ENCODE measurements at places on chromosomes 6 and 20.

GRCh38 chr6:80886475-80886874 is 780.0 kb downstream of the BCKDHB start:
- no peak for DNase-seq

DNA sequence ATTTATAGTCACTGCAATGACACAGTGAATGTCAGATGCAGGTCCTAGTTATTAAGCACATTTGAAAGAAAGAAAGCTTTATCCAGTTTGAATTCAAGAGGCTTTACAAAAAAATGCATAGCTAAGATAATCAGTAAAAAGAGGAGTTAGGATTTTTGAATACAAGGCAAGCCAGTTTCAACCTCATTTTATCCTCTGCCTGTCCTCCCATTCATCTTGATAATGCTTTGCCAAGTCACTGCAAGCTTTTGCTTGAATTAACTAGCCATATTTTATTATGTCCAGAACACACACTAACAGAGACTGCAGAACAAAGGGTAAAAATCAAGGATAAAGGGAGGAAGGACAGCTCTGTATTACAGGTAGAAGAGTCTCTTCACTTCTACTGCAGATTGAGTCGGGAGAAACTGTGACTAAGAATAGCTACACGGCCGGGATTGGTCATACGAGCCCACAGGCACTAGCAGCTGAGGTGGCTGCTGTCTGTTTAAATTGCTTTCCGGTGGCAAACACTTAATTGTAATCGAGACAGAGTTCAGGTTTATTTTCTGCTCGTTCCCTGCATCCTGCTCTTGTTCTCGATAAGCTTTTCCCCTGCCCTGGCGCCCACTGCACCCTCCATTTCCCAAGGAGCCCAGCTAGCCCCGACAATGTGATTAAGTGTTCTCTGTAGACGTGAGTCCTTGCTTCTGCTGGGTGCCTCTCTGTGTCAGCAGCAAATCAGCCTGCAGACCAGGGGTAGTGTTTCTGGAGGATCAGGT is 30.5 kb upstream of the AKAP12 start:
- no peak for DNase-seq

DNA sequence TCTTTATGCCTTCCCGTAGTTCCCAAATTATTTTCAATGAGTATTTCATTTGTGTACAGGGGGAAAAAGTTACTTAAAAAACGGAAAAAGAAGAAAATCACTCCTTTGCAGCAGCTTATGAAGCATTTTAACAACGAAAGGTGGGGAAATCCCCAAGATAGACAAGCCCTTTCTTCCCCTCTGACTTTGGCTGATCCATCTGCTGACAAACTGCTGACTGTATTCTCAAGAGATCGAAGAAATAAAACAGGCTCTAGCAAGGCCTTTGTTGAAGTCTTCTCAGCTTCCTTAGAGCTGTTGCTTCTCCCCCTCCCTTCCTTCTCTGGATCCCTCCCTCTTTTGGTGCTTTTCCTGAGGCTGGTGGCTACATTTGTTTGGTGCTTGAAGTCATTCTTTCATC is 325.2 kb downstream of the NRN1 start:
- no peak for DNase-seq

DNA sequence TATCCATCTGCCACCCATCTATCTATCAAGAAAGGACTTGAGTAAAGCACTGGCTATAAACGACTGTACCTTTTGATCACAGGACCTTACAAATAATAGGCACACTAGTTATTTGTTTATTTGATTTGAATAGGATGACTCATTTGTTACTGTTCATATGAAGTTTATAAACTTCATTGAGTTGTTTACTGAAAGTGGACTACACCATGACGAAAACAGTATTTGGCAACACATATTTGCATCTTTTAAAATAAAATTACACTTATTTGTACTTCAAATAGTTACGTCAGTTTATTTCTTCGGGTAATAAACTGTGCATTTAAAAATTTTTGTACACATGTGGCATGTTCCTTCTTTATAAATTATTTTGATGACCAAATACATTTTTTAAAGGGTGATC is 133.0 kb downstream of the OGFRL1 start:
- no peak for DNase-seq

DNA sequence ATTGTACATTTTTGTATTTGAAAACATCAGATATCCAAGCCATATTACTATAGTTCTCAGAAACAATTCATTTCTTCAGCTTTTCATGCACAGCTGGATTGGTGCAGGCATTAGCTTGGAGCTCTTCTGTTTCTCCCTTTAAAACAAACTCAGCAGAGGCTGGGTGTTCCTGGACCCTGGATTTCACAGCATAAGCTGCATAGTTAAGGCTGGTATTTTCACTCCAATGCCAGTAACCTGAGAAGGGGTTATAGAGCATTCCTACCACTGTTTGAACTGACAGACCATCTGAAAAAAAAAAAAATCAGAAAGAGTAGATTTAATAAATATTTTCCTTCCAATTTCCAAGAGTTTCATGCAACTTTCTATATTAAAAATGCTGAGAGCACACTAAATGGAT is 20.1 kb upstream of the FAXC start:
- no peak for DNase-seq

- no peak for DNase-seq
Observed at GRCh38 chr20:25467441-25467840, 60.0 kb downstream of the GINS1 start.

DNA sequence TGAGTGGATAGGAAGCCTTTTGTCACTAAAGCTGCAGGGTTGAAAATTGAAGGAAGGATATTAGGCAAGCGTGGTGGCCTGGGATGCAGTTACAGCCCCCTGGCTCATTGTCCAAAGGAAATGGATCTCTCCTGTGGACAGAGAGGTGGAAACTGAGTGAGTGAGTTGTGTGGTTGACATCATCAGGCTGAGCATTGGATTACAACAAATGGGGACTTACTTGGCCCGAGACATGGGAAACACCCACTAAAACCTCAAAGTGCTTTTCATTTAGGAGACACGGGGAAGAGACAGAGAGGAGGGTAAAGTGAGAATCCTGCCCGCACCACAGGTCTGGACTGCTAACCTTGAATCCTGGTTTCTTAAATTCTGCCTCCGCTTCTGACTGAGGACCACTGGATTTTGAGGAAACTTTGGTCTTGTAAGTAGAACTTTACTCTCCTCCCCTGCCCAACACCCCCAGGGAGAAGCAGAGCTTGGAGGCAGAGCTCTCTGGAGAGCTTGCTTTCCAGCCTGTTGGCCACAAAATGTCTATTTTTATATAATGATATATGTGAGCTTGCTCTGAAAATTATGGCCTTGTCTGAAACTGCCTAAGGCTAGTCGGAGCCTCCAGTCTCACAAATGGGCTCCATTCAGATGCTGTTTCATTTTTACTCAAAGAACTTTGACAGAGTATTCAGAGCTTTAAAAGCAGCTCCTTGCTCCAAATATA is at the start of gene PKIG:
PKIG (plus strand) TSS at position 269 of the 715 bp plus-strand sequence. CDS start 31,978 bp downstream, outside the sequence.
- DNase-seq = peak; percentile 63

- DNase-seq = no peak
Observed at GRCh38 chr20:8005575-8006366, 13.8 kb downstream of the TMX4 start.

DNA sequence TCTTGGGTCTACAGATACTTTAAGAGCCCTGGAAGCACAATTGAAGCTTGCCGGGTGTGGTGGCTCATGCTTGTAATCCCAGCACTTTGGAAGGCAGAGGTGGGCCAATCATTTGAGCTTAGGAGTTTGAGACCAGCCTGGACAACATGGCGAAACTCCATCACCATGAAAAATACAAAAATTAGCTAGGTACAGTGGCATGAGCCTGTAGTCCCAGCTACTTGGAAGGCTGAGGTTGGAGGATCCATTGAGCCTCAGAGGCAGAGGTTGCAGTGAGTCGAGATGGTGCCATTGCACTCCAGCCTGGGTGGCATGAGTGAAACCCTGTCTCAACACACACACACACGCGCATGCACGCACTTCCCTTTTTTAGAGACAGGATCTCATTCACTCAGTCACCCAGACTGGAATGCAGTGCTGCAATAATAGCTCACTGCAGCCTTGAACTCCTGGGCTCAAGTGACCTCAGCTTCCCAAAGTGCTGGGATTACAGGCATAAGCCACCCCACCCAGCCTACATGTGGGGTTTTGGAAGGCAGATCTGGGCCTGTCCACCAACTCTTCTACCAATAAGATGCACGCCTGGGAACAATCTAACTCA is 182.5 kb upstream of the JARID2 start:
- no peak for DNase-seq

Data from AG09309 (cell line).